Activated T-cell treated with anti-CD3 and anti-CD28 coated beads, Interleukin-2, amount 50 U/mL, for 72 hours (primary cell): ENCODE measurements at places on chromosomes 3 and 15.

GRCh38 chr15:55884223-55884622, 109.2 kb downstream of the NEDD4 start:
- H3K4me3 ChIP-seq: no peak overlapping the region
- H3K27ac ChIP-seq: no peak overlapping the region
- no peaks in the 10 kb centered on the region for H3K27me3 ChIP-seq
- peaks cover 5% of the 10 kb centered on the region for H3K36me3 ChIP-seq
- no peaks in the 10 kb centered on the region for H3K4me1 ChIP-seq

GRCh38 chr3:29176501-29176900, 104.4 kb upstream of the RBMS3 start:
- DNase-seq: no peak
- peaks cover 10% of the 10 kb centered on the region for H3K4me1 ChIP-seq
- no peaks in the 10 kb centered on the region for H3K27me3 ChIP-seq
- no peak overlapping the region for H3K4me3 ChIP-seq
- H3K36me3 ChIP-seq: no peaks in the 10 kb centered on the region

- no peak for DNase-seq
- H3K27me3 ChIP-seq: no peaks in the 10 kb centered on the region
- no peak overlapping the region for H3K4me3 ChIP-seq
- H3K36me3 ChIP-seq: peaks cover 47% of the 10 kb centered on the region
Measured at GRCh38 chr15:38512901-38513300, 51.7 kb downstream of the RASGRP1 start.

- no peaks in the 10 kb centered on the region for H3K4me1 ChIP-seq
- H3K27ac ChIP-seq: no peak overlapping the region
- no peak overlapping the region for H3K4me3 ChIP-seq
- H3K36me3 ChIP-seq: peaks cover 5% of the 10 kb centered on the region
Measured at GRCh38 chr3:123546133-123546755, 38.6 kb downstream of the HACD2 start.

DNA sequence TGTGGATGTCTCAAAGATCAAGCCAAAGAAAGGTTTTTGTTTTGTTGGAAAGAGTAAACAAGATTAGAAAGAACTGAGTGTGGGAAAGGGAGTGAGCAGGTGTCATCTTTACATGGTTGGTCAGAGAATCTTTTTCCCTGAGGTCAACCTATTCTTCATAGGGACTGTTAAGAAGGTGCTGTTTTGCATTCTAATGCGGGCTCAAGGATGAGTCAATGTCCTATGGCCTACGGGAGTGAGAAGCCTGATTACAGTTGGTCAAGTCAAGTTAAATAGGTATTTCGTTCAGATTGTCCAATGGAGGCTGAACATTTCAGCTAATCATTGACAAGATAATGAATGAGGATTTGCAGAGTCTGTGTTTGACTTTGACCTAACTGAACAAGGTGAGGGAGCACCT, 491.2 kb upstream of the PDZRN3 start:
- no peaks in the 10 kb centered on the region for H3K4me1 ChIP-seq
- no peaks in the 10 kb centered on the region for H3K27me3 ChIP-seq
- no peak overlapping the region for H3K4me3 ChIP-seq
- DNase-seq: no peak
- no peak overlapping the region for H3K27ac ChIP-seq

GRCh38 chr3:190444006-190444405, 5.7 kb downstream of the TMEM207 start:
- no peak overlapping the region for H3K4me3 ChIP-seq
- DNase-seq: no peak
- H3K27ac ChIP-seq: no peak overlapping the region

DNA sequence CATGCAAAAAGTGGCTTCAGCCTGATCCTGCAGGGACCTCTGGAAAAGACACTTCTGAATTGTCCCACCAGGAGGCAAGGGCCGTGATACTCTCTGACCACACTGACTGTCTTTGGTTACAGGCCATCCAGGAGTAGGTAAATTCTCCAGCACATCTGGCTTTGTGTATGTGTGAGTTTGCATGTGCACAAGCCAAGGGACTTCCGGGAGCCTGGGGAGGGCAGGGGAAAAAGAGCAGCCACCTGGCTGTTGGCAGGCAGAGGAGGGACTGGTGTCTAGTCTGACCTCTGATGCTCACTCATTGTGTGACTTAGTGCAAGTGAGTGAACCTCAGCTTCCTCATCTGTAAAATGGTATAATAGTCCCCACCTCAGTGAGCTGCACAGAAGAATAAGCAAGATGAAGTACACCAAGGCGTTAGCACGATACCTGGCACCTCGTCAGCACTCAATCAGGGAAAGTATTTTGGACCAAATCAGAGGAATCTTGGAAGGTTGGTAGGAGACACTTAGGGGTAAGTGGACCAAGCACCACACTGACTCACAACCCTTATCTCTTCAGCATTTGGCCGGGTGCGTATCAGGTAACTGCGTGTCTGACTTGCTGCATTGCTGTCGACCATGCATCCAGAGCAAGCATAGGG, 19.1 kb downstream of the KLHL6 start:
- no peaks in the 10 kb centered on the region for H3K27me3 ChIP-seq
- peaks cover 19% of the 10 kb centered on the region for H3K36me3 ChIP-seq
- DNase-seq: no peak
- no peak overlapping the region for H3K4me3 ChIP-seq
- no peak overlapping the region for H3K27ac ChIP-seq
- H3K4me1 ChIP-seq: peaks cover 90% of the 10 kb centered on the region

GRCh38 chr3:126293370-126294082, 63.7 kb downstream of the KLF15 start:
- no peak for DNase-seq
- H3K27me3 ChIP-seq: peaks cover 29% of the 10 kb centered on the region
- no peak overlapping the region for H3K4me3 ChIP-seq

DNA sequence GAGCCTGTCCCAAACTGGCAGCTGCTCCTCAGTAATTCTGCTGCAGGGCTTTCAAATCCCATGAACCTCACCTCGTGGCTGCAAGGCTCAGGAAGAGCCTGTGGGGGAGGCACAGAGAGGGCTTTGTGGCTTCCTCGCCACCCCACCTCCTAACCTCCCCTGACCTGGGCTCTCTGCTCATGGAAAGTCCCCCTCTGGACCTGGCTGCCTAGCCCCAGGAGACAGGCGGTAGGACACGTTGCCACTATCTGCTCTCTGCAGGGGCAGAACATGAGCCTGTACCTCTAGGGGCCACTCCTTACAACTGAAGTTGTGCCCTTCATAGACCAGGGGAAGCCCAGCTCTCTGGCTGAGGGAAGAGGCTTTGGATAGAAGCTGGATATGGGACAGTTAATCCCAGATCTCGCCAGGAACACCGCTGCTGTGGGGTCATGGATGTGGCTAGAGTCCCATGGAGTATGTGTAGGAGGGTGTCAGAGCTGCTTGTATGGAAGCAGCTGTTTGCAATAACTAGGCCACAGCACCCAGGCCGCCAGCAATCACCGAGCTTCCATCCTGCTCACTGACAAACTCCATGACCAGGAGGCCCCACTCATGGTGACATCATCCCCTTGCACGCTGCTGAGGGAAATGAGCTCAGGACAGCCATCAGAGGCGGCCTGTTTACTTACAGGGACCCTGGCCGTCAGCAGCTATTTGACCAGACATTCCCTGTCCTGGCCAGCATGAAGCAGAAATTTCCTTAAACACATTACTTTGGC, 34.0 kb upstream of the CILP start:
- no peaks in the 10 kb centered on the region for H3K36me3 ChIP-seq
- H3K27ac ChIP-seq: no peak overlapping the region
- H3K4me3 ChIP-seq: no peak overlapping the region

GRCh38 chr15:48120745-48121144, at the start of gene SLC24A5:
Gene SLC24A5 (plus strand): TSS chr15:48120990. CDS start chr15:48121045, 55 bp downstream.
- H3K4me1 ChIP-seq: no peaks in the 10 kb centered on the region
- H3K4me3 ChIP-seq: no peak within 1 kb of the TSS
- no peak within 1 kb of the TSS for H3K27ac ChIP-seq
- peaks cover 13% of the 10 kb centered on the region for H3K27me3 ChIP-seq
- DNase-seq: no peak
